Bronchial smooth muscle cell (primary cell): ENCODE measurements at places on chromosomes 6 and 20. TPM values are rescaled to one million over a fixed set of nuclear protein-coding genes. Genes with fewer than 3 reads are reported as not detected.

Gene HLA-DOB
- 0.32 and 1.5 TPM in 2 replicates for total RNA-seq

Gene NDRG3
- 24.3 and 27.9 TPM in 2 replicates for total RNA-seq

Gene NUP43
- 12.0 and 14.5 TPM in 2 replicates for total RNA-seq

Gene ALDH8A1
- total RNA-seq = 0.09 and 0.79 TPM in 2 replicates

Gene ESR1
- 0.63 and 0.77 TPM in 2 replicates for total RNA-seq

Gene RRP36
- total RNA-seq = 48.5 and 73.9 TPM in 2 replicates

Gene CALHM4
- total RNA-seq = not detected in 2 replicates

Gene LTA
- not detected in 2 replicates for total RNA-seq

Gene ERVFRD-1
- not detected in 2 replicates for total RNA-seq

Gene ZSCAN31
- total RNA-seq = 38.8 and 53.0 TPM in 2 replicates
